ENCODE measurements at places on chromosomes 7 and 10.

- DNase-seq: no peak
Measured at GRCh38 chr10:78416031-78417011, 382.7 kb downstream of the RPS24 start.

DNA sequence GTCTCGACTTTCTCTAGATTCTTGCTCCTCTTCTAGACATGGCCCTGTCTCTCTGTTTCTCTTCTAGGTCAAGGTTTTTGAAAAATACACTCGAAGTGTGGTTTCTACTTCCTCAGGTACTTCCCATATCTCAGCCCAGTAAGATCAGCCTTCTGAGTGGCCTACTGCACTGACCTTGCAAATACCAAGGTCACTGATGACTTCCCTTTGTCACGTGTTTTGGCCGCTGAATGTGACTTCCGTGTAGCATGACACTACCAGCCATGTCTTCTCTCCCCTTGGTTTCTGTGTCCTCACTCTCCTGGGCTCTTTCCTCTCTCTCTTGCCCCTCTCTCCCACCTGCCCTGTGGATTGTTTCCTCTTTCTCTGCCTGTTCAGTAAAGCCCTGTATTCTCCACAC is 7.9 kb upstream of the WIPF3 start:
- DNase-seq: no peak

DNA sequence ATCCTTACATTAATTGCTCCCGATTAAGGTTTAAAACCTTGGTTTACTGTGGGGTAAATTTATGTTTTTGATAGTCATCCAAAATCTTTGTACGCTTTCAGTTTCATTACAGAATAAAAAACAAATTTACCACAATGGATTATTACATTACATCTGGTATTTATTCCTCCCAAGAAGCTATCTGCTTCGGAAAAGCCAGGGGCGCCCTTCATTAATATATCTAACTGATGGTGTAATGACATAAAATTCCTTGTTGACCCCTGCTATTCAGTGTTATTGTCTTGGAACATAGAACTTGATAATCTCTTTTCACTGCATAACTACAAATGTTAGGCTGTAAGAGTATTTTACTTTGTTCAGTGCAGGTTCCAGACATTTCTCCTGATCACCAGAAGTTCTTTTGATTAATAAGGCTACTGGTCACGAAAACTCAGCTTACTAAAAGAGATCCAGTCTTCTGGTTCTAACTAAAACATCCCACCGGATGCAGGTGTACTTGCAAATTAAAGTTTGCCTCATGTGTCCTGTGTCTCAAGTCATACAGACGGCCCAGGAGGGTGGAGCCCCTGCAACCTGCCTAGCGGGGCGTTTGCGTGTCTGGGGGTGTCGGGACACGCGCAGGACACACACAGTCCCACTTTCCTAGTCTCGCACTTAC is 581 bp upstream of the GLCCI1 start:
- DNase-seq: no peak

DNA sequence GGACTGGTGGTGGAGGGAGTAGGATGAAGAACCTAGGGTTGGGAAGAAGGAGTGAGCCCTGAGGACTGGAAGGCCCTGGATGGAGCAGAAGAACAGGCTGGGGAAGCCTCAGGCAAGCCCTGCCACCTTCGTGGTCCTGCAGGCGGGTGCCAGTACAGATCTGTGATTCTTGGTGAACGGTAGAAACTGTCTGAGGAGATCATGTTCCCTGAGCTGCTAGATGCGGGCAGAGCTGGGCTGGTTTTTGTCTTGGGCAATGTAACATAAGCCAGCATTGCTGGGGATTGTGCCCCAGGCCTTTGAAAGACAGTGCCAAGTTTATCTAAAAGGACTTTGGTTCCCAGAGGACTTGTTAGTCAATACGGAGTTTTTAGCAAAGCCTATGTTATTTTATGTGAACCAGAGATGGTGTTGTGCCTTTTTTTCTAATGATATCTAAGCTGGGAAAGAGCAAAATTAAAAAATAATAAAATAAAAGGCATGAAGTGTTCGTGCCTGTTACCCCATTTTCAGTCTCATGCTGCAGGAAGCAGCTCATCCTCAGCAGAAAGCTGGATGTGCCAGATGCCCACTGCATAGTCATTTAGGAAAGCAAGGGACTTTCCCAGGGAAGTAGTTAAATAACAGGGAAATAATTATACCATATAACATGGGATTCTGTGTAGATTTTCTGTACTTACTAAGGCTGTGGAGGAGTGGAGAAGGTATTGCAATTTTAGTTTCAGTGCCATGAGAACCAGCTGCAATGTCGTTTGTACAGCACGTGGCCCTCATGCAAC is 24.4 kb upstream of the FIGNL1 start:
- no peak for DNase-seq

- no peak for DNase-seq
Measured at GRCh38 chr10:120727001-120727400, 124.2 kb upstream of the WDR11 start.

DNA sequence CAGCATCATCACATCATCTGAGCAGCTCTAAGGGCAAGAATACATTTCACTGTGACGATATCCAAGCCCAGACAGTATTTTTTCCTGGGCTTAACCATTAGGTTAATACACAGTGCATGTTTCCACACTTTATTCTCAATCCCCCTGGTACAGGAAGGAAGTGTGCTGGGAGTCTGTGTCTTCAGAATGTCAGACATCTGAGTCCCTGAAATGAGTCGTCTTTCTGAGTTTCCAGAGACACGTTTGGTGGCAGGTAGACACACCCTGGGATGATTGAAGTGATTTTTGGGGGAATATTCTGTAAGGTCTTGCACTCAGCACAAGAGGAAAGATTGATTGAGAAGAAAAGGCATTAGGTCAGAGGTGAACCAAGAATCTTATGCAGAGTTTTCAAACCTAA is 13.1 kb upstream of the SHH start:
- DNase-seq: no peak

GRCh38 chr10:63716016-63716580 is 194.9 kb downstream of the REEP3 start:
- no peak for DNase-seq

- DNase-seq: peak; percentile 93
Measured at GRCh38 chr7:84412161-84412969, 217.8 kb upstream of the SEMA3A start.

DNA sequence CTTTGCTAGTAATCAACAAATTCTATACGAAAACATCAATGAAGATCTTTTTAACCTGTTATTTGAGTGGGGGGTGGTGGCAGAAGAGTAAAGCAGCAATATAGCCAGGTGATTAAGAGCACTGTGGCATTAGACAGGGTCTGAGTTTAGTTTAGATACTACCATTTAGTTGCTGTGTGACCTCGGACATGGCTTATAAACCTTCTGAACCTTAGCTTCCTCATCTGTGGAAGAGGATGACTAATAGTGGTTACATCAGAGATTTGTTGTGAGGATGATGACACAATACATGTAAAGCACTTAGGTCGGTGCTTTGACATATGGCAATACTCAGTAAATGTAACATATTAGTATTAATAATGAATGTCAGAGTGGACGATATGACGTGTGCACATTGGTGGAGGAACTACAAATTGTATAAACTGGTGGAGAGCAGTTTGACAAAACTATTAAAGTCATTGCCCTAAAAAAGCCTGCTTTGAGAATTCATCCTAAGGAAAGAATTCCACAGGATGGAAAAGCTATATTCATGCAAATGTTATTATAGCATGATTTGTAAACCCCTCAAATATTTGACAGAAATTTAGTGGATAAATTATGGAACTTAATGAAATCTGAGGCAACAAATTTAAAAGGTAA is 24.3 kb downstream of the SPAG6 start:
- no peak for DNase-seq

DNA sequence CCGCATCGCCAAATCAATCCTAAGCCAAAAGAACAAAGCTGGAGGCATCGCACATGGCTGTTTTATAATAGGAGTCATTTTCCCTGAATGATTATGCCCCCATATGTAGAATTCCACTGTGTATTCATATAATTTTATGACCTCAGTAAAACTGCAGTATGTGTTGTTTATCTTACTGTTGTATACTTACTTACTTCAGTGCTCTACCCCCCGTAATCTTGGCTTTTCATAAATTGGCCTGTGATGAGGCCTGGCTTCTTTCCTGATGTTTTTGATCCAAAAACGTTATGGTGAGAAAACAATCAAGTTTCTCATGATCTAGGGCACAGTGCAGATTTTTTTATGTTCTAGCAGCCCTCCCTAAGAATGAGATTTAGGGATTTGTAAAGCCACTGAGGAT is 306.4 kb upstream of the FZD1 start:
- no peak for DNase-seq

DNA sequence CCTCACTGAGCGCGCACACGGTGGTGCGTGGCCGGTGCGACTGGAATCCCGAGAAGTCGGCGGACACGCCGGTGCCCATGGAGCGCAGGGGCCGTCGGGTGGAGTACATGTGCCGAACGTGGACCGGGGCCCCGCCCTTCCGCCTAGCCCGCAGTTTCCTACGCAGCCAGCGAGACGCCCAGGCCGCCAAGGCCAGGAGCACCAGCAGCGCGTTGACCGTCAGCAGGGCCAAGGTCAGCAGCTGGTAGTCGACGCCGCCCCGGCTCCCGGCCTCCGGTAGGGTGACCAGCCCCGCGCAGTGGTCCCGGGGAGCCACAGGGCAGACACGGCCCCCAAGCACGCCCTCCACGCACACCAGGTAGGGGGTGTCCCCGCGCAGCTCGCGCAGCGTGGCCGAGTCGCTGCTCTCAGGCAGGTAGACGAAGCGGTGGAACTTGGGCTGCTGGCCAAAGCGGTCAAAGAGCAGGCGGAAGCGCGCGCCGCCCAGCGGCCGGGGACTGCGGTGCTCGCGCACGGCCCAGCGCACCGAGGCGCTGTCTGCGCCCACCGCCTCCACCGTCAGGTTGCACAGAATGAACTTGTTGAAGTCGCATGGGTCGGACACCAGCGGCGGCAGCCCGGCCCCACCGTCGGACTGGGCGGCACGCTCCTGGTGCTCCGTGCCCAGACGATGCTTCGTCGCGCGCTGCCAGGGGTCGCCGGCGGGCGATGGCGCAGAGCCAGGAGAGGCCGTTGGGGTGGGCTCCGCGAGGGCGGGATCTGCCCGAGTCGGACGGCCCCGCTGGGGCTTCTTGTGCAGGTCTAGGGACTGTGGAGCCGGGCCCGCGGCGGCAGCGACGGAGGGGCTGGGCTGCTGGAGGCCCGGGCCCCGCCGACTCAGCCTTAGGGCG is 2.2 kb downstream of the TRIL start:
- DNase-seq: no peak

DNA sequence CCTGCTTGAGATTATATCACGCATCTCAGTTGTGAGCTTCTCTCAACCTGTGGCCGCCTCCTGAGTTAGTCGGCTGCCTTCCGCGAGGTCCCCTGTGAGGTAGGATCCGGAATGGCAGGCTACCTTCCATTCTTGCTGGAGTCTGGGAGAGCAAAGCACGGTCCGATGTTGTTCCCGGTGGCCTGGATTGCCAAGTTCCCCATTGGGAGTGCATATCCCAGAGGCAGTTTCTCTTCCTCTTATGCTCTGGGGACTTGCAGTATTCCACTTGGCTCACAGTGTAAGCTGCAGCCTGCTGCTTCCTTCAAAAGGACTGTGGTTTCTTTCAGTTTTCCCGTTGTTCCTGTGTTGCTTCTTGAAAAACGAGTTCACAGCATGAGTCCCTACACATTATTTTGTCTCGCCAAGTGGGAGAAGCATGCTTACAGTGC is 225.4 kb upstream of the ZWINT start:
- DNase-seq: no peak

GRCh38 chr10:110967009-110967630 is 47.7 kb downstream of the SHOC2 start:
- DNase-seq: no peak
